CD4-positive, alpha-beta T cell (primary cell): ENCODE measurements at places on chromosomes 1 and 21. TPM values are rescaled to one million over a fixed set of nuclear protein-coding genes. Genes with fewer than 3 reads are reported as not detected.

Gene MINDY1
- total RNA-seq = 9.2 TPM

DNA sequence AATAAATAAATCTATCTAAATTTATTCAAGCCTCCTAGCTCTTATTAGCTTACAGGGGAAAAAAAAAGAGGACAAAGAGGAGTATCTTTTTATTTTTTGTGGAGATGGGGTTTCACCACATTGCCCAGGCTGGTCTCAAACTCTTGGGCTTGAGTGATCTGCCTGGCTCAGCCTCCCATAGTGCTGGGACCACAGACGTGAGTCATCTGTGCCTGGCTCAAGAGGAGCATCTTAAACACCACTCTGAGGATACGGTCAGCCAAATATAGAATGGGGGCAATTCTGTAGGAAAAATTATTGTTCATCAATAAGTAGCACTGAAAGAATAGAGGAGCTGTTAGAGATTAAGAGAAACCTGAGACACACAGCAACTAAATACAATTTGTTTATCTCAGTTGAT is 24.1 kb downstream of the SLC45A3 start:
- H3K36me3 ChIP-seq = no peaks in the 10 kb centered on the region
- no peaks in the 10 kb centered on the region for H3K27me3 ChIP-seq
- no peak overlapping the region for H3K4me3 ChIP-seq
- DNase-seq = no peak

Gene FCMR
- 171 TPM for total RNA-seq

GRCh38 chr1:89603651-89604413 is 29.1 kb upstream of the LRRC8C start:
- H3K27ac ChIP-seq = peak overlapping the region; percentile 56
- DNase-seq = no peak
- no peak overlapping the region for H3K4me3 ChIP-seq
- no peaks in the 10 kb centered on the region for H3K36me3 ChIP-seq
- peaks cover 66% of the 10 kb centered on the region for H3K4me1 ChIP-seq

DNA sequence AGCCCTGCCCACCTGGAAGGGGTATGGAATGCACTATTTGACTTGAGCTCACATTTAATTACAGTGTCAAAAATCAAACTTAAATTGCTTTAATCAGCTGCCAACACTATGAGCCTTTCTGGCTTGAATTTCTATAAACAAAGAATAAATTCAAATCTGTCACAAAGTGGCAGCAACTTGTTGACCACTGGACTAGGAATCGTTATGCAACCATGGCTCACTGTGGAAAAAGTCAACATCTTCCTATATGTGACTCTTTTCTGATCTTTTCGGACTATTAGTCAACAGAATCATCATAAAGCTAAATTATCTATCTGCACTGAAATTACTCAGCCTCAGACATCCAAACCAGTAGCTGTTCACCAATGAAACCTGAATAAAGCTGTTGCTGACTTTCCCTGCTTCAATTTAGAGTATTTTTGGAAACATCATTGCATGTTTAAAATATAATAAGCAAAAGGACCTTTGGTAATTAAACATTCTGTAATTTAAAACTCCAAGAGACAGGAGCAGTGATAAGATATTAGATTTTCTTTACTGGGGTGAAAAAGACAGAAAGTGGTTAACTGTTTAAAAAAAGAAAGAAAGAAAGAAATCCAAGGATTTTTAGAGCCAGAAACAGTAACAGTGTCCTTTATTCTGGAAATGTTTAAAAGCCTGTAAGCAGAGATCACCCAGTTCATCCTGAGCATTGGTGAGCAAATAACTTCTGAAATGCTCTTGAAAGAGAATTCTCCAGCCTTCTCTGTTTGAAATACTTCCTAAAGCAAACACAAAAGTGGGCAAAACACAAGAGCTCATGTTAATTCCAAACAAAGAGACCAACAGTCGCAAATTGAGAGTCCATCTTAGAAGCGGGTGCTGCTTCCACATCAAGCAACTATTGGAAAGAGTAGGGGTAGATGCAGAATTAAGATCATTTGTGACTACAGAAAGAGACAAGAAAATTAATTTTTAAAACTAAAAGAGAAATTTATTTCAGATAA is 26.2 kb upstream of the ERG start:
- H3K27me3 ChIP-seq = peaks cover 3% of the 10 kb centered on the region
- H3K4me1 ChIP-seq = no peaks in the 10 kb centered on the region
- H3K27ac ChIP-seq = no peak overlapping the region
- no peaks in the 10 kb centered on the region for H3K36me3 ChIP-seq

Gene ST3GAL3
- total RNA-seq = 17.6 TPM

DNA sequence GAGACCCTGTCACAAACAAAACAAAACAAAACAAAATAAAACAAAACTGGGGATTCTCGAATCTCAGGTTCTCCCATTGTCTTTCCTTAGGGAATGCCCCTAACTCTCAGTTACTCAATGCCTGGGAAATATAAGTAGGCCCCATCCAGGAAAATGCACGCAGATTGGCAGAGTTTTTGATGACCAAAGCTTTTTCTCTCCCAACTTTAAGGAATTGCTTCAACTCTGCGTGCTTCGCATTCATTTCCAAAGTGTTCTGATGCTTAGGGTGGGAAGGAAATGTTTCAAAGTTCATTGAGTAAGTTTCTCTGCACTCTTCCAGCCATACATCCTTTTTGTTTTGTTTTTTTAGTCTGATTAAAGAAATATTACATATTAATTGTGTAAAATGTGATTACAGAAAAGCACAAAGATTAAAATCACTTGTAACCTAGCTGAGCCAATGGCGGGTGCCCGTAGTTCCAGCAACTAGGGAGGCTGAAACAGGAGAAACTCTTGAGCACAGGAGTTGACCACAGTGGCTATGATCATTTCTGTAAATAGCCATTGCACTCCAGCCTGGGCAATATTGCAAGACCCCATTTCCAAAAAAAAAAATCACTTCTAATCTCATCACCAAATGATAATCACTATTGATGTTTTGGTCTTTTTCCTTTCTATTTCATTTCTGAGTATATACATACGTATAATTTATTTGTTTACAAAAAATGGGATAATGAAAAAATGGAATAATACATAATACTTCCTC is 18.4 kb upstream of the EVI5 start:
- no peaks in the 10 kb centered on the region for H3K27me3 ChIP-seq
- H3K4me1 ChIP-seq = no peaks in the 10 kb centered on the region
- no peak for DNase-seq
- H3K36me3 ChIP-seq = no peaks in the 10 kb centered on the region

Gene MATN1
- total RNA-seq = 2.7 TPM

GRCh38 chr1:185144233-185144632 is 12.5 kb downstream of the TRMT1L start:
- H3K27me3 ChIP-seq = no peaks in the 10 kb centered on the region
- no peaks in the 10 kb centered on the region for H3K4me1 ChIP-seq
- no peak for DNase-seq
- H3K27ac ChIP-seq = no peak overlapping the region
- H3K4me3 ChIP-seq = no peak overlapping the region

GRCh38 chr1:61287014-61287413 is 204.7 kb downstream of the NFIA start:
- H3K4me1 ChIP-seq = no peaks in the 10 kb centered on the region
- H3K27me3 ChIP-seq = no peaks in the 10 kb centered on the region
- H3K27ac ChIP-seq = no peak overlapping the region
- no peak for DNase-seq

DNA sequence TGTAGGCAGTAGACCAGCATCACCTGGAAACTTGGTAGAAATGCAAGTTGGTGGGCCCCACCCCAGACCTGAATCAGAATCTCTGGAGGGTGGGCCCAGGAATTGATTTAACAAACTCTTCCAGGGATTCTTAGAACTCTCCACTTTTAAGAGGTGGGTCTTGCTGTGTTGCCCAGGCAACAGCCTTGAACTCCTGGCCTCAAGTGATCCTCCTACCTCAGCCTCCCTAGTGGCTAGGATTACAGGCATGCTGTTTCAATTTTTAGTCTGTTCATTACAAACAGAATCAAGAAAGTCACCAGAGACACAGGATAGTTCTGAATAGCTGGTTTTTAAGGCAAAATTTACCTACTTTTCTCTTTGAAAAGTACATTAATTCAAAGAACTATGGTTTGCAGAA is 31.2 kb downstream of the NCF2 start:
- peaks cover 6% of the 10 kb centered on the region for H3K36me3 ChIP-seq
- no peaks in the 10 kb centered on the region for H3K4me1 ChIP-seq
- no peak overlapping the region for H3K4me3 ChIP-seq
- DNase-seq = no peak

Gene TMEM81
- total RNA-seq = 2.1 TPM

DNA sequence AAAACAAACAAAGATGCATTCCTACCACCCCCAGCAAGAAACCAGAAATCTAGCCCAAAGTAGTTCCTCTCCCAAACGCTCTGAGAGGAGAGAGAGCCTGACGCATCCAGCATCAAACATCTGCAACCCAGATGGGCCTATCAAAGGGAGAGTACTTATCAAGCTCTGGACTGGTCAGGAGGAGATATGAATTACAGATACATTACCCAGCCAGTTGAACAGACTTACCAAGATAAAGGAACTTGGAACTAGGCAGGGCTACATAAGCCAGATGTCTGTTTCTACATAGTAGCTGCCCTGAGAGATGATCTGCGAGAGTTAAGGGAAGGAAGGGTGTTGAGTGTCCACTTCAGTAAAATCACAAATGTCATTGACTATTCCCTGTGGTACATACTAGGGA is 138.4 kb downstream of the PAPPA2 start:
- H3K4me1 ChIP-seq = no peaks in the 10 kb centered on the region
- H3K27ac ChIP-seq = no peak overlapping the region
- no peaks in the 10 kb centered on the region for H3K36me3 ChIP-seq
- DNase-seq = no peak

Gene C8A
- total RNA-seq = not detected

GRCh38 chr1:157056269-157056668 is 10.7 kb upstream of the ARHGEF11 start:
- H3K4me3 ChIP-seq = no peak overlapping the region
- peaks cover 29% of the 10 kb centered on the region for H3K27me3 ChIP-seq
- no peaks in the 10 kb centered on the region for H3K4me1 ChIP-seq

DNA sequence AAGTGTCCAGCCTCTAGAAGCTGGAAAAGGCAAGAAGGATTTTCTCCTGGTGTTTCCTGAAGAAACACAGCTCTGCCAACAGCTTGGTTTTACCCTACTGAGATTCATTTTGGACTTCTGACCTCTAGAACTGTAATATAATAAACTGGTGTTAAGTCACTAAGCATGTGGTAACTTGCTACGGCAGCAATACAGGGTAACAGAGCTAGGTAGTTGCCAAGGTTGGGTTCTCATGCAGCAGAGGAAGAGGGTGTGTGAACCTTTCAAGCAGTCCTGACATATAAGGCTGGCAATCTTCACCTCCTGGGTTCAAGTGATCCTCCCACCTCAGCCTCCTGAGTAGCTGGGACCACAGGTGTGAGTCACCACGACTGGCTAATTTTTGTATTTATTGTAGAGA is 36.0 kb downstream of the GNG4 start:
- H3K4me3 ChIP-seq = no peak overlapping the region
- H3K27me3 ChIP-seq = no peaks in the 10 kb centered on the region
- no peak overlapping the region for H3K27ac ChIP-seq
- DNase-seq = no peak
- no peaks in the 10 kb centered on the region for H3K36me3 ChIP-seq

GRCh38 chr1:244866355-244866754 is 2.0 kb upstream of the HNRNPU start:
- H3K4me1 ChIP-seq = peaks cover 12% of the 10 kb centered on the region
- H3K4me3 ChIP-seq = no peak overlapping the region
- H3K36me3 ChIP-seq = peaks cover 12% of the 10 kb centered on the region
- DNase-seq = no peak
- no peak overlapping the region for H3K27ac ChIP-seq

Gene OR2T33
- not detected for total RNA-seq

GRCh38 chr1:23459338-23459757 is 24.6 kb downstream of the ASAP3 start:
- H3K27me3 ChIP-seq = no peaks in the 10 kb centered on the region
- no peaks in the 10 kb centered on the region for H3K4me1 ChIP-seq
- H3K27ac ChIP-seq = no peak overlapping the region
- no peak for DNase-seq

Gene PIK3CD
- total RNA-seq = 202 TPM

GRCh38 chr1:5688081-5689077 is 303.8 kb downstream of the NPHP4 start:
- no peak overlapping the region for H3K4me3 ChIP-seq
- peak; percentile 3 for DNase-seq
- H3K27me3 ChIP-seq = peaks cover 2% of the 10 kb centered on the region
- H3K4me1 ChIP-seq = no peaks in the 10 kb centered on the region
- no peaks in the 10 kb centered on the region for H3K36me3 ChIP-seq

Gene CSMD2
- not detected for total RNA-seq

DNA sequence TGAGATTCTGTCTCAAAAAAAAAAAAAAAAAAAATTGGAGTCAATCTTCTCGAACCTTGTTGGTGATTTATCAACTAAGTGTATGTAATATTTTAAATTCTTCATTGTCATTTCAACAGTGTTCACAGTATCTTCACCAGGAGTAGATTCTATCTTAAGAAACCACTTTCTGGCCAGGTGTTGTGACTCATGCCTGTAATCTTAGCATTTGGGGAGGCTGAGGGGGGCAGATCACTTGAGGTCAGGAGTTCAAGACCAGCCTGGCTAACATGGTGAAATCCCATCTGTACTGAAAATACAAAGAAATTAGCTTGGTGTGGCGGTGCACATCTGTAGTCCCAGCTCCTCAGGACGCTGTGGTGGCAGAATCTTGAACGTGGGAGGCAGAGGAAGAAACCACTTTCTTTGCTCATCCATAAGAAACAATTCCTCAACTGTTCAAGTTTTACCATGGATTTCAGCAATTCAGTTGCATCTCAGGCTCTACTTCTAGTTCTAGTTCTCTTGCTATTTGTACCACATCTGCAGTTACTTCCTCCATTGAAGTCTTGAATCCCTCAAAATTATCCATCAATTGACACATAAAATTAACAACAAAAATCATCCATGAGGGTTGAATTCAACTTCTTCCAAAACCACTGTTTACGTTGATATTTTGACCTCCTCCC is 30.4 kb upstream of the EYA3 start:
- H3K4me3 ChIP-seq = no peak overlapping the region
- no peak overlapping the region for H3K27ac ChIP-seq
- no peak for DNase-seq
- no peaks in the 10 kb centered on the region for H3K36me3 ChIP-seq
- H3K4me1 ChIP-seq = peaks cover 12% of the 10 kb centered on the region

DNA sequence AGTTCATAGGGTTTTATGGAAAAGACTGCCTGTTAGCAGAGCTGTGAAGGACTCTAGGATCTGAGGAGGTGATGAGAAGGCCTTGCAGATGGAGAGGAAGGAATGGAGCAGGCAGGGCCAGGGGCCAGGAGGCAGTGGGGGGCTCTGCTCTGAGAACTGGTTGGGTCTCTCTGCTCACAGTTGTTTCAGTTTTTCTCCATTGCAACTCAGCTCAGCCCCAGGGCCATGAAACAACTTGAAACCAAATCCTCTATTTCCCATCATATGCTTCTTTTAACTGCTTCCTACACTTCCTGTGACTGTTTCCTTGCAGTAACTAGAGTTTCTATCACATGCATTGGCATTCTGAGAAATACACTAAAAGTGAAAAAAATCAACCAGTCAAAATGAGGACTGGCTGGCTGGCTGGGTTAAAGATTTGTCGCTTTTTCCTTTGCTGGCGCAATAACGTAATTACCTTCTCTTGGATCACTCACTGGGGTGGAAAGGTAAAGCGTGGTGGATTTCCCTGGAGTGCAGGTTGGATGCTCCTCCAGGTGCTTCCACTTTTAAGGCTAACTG is 172.0 kb downstream of the CDC7 start:
- H3K36me3 ChIP-seq = no peaks in the 10 kb centered on the region
- no peak overlapping the region for H3K4me3 ChIP-seq
- no peaks in the 10 kb centered on the region for H3K4me1 ChIP-seq
- H3K27me3 ChIP-seq = no peaks in the 10 kb centered on the region
